ENCODE measurements at places on chromosomes 5 and 9.

DNA sequence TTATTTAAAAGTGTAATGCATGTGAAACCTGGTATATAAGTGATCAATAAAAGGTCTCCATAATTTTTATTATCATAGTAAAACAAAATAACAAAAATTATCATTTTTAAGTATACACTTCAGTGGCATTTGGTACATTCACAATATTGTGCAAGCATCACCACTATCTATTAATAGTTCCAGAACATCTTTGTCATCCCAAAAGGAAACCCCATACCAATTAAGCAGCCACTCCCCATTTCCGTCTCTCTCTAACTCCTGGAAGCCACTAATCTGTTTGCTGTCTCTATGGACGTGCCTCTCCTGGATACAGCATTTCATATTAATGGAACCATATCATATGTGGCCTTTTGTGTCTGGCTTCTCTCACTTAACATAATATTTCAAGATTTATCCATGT, 7.6 kb downstream of the OLFML2A start:
- no peak for DNase-seq

DNA sequence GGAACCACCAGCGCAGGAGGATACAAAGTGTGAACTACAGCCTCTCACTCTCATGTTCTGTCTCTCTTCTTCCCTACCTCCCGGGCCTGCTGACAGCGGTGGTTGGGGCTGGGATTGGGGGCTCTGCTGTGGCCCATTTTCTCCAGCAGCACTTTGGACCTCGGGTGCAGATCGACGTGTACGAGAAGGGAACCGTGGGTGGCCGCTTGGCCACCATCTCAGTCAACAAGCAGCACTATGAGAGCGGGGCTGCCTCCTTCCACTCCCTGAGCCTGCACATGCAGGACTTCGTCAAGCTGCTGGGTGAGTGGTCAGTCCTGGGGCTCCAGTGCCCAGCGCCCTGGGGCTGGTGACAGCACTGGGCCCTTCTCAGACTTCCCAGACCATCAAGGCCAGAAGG, 4.7 kb downstream of the PCYOX1L start:
- no peak for DNase-seq

- peak; percentile 36 for DNase-seq
These were observed 290.6 kb upstream of the PANK3 start for GRCh38 chr5:168869615-168870227.

DNA sequence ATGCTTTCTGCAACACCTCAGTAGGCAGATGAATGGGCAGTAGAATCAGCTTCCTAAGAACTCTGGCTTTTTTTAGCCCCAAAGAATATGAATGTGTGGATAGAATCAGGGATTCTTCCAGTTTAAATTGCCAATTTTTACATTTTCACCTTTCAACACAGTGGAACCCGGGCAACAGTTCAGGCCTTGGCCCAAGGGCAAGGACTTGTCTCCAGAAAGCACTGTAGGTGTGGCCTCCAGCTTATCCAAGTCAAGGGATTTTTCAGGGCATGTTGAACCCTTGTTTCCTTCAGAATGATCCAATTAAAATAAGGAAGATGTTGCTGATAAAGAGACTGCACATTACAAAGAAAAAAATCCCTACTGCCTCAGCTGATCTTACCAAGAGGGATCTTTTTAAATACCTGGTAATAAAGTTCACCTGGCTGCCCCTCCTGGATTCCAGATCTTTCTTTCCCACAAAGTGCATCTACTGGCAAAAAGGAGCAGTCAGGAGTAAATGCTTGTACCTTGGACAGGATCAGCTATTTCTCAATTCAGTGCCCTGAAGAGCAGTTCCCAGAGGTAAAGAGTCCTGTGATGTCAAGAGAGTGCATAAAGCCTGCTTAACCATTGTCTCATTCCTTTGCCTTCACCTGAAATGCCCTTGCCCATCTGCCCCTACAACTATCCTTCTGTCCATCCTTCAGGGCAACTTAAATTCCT, 80.1 kb upstream of the PLPP6 start:
- DNase-seq, result no peak

DNA sequence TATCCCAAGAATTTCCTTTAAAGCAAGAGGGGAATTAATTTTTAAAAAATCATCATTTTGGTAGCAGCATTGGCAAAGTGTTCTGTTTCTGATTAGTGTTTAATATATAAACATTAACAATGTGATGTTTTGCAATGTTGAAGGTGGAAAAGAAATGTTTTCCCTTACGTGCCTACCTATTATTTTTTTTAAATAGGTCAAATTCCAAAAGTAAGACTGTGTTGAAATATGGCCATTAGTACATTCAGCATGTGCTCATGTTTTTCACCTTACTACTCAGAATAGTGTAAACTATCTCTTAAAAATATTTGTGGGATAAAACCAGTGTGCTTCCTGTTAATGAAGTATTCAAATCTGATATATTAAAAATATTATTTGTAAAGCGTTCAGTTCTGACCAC, 3.3 kb downstream of the DOCK8 start:
- DNase-seq, result no peak
